ENCODE measurements at places on chromosomes 13 and 19.

GRCh38 chr13:99013951-99014350 is 36.1 kb upstream of the DOCK9 start:
- DNase-seq, result no peak

DNA sequence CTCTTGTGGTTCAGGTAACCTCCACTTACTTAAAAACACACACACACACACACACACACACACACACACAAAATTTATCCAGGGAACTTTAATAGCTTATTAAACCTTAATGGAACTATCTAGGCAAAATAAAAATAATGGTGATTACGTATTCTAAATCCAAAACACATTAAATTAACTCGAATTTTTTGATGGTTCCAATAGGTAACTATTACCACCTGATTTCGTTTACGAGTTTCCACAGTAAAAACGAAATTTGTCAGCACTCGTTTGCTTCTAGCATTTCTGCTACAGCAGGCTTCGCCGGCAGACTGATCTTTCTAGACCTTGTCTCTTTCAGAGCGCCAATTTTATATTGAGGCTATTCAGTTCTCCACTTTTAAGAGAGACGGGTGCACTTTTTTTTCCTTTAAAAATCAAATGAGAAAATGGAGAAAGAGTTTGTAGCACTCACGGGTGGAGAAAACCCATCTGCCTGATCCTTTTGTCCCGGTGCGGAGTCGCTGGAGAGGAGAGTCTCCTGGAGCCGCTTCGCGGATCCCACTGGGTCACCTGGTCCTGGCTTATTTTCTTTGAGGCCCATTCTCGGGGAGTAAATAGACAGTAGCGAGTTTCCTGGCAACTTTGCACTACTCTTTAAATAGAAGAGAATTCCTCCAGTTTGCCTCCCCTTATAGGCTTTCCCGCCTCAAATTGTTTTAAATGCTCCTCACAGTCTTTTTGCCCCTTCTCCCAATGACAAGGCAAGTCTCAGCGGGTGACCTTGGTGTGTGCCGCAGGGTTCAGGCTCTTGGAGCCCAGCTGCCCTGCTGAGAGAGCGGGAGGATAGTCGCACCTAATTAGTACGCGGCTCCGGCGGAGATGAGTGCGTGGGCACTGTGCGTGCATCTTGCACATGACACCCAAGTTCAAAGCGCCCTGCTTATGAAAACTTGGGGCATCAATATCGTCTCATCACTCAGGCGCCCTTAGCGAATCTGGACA is 117.0 kb downstream of the KCNRG start:
- no peak for DNase-seq

DNA sequence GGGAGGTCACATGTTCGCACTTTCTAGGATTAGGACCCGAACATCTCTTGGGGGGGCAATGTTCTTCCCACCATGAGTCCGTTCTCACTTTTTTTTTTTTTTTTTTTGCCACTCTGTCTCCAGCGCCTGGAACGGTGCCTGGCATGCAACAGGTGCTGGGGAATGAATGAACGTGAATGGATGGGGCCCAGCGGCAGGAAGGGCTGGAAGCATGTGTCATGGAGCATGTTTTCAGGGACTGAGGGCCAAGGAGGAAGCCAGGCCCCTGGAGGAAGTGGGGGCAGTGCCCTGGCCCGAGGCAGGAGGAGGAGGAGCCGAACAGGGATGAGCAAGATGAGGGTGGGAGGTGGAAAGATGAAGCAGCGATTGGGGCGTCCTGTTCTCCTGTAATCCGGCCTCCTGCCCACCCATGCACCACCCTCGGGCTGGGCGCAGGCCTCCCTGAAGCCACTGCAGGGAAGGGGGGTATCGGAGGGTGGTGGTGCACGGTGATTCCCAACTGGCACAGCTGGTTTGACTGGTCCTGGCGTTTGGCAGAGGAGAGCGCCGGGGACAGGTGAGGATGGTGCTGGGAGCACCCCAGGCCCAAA is 8.8 kb upstream of the SULT2B1 start:
- DNase-seq, result peak; percentile 93

- DNase-seq, result peak; percentile 88
These were observed 83.5 kb upstream of the FNDC3A start for GRCh38 chr13:48892053-48892687.

- DNase-seq, result no peak
These were observed 687.8 kb downstream of the EFNB2 start for GRCh38 chr13:105847527-105848291.

DNA sequence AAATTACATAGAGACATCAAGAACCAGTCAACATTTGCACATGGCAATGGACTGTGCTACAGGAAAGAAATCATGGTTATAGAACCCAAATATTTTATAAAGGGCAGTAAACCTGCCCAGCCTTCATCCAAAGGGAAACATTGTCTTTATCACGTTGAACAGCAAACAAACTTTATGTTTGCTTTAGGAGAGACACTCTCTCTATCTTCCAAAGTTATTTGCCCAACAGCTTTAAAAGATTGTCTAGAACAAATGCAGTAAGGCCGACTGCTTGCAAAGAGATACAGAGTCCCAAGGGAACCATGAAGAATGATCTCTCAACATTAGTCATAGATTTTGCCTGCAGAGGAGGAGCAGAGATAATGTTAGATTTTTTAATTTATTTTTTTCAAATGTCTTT is 1323.5 kb upstream of the SLC10A2 start:
- no peak for DNase-seq

GRCh38 chr19:8220481-8220880 is 11.3 kb downstream of the CERS4 start:
- DNase-seq, result no peak

DNA sequence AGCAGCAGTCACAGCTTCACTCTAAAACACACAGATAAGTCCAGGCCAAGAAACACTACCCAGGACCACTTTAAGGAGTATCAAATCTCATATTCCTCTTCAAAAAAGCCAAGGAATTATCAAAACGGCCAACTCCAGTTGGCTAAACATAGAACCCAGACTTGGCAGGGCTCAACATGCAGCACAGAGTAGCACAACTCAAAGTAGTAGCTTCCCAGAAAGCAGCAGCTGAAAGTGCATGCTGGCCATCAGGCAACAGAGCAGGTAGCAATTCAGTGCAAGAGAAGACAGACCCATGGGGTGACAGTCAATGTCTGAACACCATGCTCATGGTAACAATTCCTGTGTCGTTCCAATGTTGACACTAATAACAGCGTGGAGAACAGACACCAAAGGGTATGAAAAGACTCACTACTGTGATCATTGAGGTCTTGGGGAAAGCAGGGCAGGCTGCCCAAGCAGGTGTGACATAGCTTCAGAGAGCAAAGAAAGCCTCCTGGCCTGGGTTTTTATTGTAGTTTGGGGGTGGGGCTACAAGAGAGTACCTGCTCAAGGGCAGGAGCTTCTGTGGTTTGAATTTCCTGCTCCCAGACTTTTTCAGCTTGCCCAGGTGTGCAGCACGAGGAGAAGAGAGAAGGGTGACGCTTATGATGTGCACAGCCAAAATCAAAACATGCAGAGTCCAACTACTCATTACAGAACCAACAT is 6.2 kb downstream of the ZNF709 start:
- DNase-seq, result no peak

DNA sequence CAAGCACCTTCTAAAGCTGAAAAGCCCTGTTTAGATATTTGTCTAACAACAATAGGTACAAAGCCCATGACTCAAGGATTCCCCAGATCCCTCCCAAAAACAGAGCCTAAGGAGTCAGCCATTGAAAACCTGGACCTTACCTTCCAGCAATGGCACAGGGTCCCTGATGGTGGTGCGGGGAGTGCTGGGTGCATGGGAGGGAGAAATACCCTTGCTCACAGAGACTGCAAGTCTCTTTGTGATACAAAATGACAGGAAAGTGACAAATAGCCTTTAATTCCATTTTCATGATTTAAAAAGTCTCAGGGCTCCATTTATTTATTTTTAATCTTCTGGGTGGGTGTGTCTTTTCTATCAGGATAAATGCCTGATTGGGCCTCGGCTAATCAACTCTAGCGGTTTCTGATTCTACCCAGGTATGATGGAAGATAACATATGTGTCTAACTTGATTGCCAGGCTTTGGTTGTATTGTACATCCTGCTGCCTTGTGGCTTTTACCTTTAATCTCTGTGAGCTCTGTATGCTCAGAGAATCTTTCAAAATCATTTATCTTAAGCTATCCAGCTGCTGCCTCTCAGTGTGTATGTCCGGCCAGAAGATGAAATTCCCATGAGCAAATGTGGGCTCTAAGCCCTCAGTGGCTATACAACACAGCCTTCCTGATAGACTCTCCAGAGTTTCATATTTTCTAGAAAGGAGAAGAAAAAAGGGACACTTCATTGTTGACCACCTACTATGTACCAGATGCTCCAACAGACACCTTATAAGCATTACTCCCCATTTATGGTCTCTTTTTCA is 54.6 kb upstream of the FAM124A start:
- DNase-seq, result no peak

DNA sequence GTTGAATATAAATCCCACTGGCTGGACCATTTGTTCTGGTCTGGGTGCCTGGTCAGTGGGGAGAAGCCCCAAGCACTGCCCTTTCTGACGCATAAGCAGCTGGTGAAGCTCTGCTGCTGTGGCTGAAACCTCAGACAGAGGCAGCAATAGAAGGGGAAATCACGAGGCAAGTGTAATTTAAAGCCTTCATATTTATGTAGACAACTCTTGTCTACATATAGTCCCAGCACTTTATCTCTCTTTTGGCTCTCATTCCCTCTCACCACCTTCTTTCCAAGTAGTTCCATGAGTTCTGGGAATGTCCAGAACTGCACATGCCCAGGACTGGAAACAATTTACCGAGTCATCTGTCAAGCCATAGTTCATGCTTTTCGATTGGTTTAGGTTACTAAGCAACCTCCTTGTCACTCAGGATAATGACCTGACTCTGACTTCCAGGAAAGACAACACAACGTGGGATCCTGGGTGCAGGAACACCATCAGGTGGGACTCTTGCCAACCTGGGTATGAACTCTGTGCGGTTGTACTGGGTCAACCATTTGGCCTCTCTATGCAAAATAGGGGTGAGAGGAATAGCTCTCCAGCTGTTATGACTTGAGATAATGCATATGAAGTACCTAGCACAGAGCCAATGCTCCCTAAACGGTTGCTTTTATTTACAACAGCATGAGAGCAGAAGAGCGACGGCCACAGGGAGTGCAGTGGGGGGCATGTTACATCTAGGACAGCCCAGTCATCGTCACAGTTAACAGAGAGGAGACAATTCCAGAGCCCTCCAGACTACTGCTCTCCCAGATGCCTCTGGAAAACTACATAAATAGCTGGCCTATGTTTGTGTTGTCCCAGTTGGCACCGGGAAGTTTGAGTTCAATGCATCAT is 321.9 kb downstream of the FOXO1 start:
- peak; percentile 52 for DNase-seq

- DNase-seq, result no peak
These were observed 11.0 kb upstream of the EPSTI1 start for GRCh38 chr13:43003010-43003409.

DNA sequence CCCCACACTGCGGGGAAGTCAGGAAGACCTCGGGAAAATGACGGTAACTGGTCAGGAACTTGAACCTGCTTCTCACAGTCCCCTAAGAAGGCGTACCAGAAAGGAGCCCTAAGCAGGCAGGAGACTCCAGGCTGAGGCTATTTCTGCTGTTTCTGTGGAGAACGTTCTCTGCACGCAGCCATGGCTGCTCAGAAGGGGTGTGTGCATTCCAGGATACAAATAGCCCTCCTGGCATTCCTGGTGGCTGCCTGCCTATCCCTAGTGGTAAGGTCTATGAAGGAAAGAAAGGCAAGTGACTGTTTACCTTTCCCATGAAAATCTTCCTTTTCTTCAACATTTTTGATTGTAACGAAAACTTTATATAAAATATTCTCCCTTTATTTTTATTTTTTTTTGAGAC is 2.5 kb downstream of the SGCG start:
- no peak for DNase-seq

GRCh38 chr13:34867590-34867989 is 74.5 kb upstream of the NBEA start:
- DNase-seq, result peak; percentile 72

DNA sequence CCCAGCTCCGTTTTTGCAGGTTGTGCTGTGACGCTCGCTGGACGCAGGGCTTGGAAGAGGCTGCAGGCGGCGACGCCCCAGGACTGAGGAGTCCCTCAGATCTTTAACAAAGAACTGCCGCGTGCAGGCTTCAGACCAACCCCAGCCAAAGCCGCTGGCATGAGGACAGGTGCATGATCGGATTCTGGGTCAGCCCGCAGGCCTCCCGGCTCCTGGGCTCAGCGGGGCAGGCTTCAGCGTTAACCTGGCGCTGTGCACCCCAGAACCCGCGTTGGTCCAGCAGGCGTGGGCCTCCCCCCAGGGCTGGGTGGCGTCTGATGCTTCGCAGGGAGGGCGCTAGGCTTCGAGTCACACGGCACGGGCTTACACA is 920 bp upstream of the TIMM13 start:
- peak; percentile 12 for DNase-seq

DNA sequence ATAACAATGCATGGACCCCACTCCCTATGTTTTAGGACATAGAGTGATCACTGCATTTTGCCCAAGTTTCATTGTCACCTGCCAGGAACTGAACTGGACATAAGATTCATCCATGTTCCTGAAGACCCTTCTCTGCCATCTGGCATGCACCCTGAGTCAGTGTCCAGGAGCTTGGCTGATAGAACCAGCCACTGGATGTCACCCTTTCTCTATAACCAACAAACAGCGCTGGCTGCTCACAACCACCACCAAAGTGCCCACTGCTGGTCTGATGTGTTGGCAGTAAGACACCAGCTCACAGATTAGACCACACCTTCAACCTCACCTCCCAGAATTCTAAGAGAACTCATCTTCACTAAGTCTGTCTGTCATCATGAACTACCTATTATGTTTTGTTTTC is 333.4 kb downstream of the ITGBL1 start:
- peak; percentile 50 for DNase-seq

- DNase-seq, result peak; percentile 20
These were observed 26.3 kb downstream of the CNFN start for GRCh38 chr19:42363614-42364346.

DNA sequence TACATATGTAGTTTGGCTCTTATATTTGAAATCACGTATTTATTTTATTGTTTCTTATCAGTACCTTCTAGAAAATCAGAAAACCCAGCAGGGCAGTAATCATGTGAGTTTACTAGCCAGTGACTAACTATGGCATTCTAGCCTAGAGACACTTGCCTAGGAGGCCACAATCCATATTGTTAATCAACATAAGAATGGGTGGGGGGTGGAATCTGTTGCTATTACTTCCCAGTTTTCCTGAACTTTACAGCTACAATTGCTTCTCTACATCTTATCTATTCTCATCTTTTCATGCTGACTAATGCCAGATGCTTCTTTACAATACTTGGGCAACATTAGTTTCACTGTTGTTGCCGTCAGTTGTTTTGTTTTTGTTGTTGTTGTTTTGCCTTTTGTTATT is 18.7 kb upstream of the ATXN8OS start:
- peak; percentile 6 for DNase-seq

- no peak for DNase-seq
These were observed 20.8 kb downstream of the ADGRL1 start for GRCh38 chr19:14185158-14185557.

DNA sequence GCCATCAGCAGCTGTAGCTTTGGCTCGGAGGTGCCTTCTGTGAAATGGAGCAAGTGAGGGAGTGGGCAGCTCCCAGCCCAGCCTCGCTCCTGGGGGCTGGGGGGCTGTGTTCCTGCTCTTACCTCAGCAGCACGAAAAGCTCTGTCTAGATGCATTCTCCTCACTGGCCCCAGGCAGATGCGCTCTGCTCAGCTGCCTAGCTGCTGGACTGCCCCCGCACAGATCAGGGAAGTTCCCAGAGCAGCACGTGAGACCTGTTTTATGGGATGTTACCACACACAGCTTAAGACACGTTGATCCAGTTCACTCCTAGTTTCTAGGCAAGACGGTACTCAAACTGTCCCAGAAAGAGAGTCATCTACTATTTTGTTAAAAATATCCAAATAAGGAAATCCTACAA is 13.6 kb downstream of the LCP1 start:
- DNase-seq, result peak; percentile 50

All from kidney tubule cell (primary cell).